ENCODE measurements at places on chromosomes 16 and 17.

GRCh38 chr17:28370744-28371103 lies 617 bp upstream of the VTN start:
- DNase-seq = no peak

DNA sequence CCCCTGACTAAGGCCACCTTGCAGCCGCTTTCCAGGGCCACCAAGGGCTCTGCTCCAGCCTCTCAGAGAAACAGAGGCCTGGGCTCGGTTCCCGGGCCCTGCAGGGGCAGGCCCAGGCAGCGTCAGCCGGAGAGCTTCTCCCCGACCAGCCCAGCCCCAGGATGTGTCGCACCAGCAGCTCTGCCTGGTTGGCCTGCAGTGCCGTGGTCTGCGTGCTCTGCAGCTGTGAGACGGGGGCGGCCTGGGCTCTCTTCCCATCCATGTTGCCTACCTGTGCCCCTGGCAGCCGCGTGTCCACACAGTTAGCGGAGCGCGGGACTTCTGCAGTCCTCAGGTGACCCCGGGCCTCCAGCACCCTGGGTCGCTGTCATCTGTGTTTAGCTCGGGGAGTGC lies 4.8 kb downstream of the IGFALS start:
- DNase-seq = no peak

DNA sequence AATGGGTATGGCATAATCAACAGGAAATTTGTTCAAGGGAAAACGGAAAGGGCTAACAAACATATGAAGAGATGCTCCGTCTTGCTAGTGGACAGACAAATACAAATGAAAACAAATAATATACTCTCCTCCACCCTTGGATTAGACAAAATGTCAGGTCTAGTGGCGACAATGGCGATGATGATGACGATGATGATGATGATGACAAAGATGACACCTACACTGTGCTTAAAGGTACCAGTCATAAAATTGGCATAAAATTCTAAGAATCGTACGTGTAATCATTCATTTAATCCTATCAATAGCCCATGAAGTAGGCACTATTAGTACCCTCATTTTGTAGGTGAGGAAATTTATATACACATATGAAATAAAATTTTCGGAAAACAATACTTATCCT lies 174.6 kb downstream of the PMP22 start:
- DNase-seq = no peak

DNA sequence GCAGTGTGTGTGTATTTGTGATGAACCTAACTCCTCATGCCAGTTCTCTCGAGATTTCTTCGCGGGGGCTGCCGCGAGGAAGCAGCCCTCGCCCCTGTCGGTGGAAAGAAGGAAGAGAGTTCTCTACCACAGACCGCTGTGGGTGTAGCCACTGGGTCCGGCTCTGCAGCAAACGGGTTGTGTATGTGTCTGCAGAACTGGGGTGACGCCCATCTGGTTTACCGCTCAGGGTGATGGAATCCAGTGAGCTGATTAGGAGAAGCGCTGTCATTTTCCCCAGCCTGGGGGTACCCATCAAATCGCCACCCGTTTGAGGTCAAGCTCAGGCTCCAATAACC lies 7.7 kb downstream of the CORO6 start:
- DNase-seq = peak; percentile 49

DNA sequence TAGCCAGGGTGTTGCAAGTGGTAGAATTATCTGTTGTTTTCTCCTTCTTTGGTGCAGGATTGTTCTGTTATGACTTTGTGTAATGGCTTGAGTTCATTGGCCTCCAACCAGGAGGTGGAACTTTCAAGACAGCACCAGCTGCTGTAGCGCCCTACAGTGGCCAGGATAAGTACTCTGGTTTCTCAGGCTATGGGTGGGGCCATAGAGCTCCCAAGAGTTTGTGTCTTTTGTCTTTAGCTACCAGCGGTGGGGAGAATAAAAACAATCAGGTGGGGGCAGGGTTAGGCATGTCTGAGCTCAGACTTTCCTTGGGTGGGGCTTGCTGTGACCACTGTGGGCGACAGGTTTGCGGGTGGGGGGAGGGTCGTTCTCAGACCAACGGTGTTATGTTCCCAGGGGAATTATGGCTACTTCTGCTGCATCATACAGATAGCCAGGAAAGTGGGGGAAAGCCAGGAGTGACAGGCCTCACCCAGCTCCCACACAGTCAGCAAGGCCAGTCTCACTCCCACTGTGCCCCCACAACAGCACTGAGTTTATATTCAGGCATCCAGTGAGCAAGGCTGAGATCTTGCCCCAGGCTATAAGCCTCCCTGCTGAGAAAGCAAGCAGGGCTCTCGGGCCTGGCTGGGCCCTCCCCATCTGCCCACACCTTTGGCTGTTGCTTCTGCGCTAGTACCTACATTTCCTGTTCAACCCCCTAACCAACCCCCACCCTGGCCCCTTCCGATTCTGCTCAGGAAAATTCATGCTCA lies 15.4 kb downstream of the ABCA10 start:
- no peak for DNase-seq

- DNase-seq = peak; percentile 97
These were observed 13.8 kb downstream of the CORO7 start for GRCh38 chr16:4402439-4403132.

DNA sequence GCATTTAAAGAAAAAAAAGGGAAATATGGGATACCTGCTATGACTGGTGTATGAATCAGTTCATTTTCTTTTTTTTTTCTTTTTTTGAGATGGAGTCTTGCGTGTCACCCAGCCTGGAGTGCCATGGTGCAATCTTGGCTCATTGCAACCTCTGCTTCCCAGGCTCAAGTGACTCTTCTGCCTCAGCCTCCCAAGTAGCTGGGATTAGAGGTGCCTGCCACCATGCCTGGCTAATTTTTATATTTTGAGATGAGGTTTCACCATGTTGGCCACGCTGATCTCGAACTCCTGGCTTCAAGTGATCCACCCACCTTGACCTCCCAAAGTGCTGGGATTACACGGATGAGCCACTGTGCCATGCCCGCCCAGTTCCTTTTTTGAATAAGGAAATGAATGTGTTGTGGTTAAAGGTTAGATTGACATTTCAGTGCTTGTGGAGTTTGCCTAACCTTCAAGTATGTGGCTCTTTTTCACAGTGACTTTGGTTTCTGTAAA lies 7.7 kb downstream of the HAPSTR1 start:
- peak; percentile 16 for DNase-seq

DNA sequence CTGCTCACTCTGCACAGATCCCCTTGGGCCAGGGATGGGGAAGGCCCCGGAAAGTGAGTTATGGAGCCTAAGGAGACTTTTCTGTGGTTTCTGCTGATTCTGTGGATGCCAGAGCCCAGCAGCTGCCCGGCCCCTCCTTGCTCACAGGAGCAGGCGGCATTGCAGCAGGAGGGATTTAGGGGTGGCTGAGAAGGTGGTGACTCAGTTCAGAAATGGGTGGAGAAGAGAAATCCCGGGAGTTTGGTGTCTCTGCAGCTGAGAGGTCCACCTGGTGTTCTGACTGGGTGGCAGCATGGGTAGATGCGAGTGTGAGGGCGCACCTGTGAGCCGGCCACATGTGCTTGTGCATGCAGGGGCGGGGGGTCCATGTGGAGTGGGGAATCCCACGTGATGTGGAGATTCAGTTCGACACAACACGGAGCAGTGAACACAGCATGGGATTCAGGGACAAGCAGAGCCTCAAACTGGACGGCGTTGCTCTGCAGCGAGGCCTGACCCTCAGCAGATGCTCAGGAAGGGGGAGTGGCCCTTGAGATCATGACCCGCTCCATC lies 16.0 kb upstream of the SPPL2C start:
- DNase-seq = no peak

GRCh38 chr17:9974448-9975381 lies 69.6 kb upstream of the RCVRN start:
- no peak for DNase-seq

DNA sequence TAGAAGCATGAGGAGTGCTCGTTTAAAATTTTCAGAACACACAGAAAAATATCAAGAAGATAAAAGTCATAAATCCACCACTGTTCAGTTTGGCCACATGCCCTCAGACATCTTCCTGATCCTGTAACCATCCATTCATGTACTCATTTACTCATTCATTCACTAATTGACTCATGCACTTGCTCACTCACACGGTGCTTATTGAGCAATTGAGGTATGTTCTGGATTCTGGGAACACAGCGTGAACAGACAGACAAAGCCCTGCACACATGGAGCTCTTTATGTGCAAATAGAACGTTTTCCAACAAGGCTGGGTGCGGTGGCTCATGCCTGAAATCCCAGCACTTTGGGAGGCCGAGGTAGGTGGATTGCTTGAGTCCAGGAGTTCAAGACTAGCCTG lies 10.2 kb upstream of the NATD1 start:
- no peak for DNase-seq

- no peak for DNase-seq
These were observed 18.9 kb downstream of the TVP23A start for GRCh38 chr16:10799736-10800135.

DNA sequence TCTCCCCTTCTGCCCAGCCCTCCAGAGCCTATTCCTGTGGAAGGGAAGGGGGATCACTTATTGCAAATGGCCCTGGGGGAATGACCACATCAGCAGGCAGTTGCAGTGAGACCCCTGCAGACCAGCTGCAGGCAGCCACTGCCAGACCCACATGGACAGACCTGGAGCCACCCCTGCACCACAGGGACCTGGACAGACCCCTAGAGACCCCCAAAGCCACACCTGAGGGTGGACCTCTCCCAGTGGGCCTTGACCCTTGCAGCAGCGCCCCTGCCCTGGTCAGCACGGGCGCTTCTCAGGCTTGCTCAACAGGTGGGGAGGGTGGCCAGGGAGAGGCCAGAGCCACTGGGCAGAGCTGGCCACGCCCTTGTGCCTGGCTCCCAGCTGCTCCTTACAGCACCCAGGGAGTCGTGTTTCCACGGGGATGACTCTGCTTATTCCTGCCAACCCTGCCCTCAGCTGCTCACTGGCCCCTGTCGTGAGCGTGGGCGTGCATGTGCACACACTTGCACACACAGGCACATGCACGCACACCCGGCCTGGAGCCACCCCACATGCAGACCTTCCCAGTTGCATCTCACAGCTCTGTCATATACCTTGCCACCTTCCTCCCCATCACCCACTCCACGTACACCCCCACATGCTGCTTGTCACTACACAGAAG lies 1.3 kb upstream of the SCN4A start:
- DNase-seq = no peak

DNA sequence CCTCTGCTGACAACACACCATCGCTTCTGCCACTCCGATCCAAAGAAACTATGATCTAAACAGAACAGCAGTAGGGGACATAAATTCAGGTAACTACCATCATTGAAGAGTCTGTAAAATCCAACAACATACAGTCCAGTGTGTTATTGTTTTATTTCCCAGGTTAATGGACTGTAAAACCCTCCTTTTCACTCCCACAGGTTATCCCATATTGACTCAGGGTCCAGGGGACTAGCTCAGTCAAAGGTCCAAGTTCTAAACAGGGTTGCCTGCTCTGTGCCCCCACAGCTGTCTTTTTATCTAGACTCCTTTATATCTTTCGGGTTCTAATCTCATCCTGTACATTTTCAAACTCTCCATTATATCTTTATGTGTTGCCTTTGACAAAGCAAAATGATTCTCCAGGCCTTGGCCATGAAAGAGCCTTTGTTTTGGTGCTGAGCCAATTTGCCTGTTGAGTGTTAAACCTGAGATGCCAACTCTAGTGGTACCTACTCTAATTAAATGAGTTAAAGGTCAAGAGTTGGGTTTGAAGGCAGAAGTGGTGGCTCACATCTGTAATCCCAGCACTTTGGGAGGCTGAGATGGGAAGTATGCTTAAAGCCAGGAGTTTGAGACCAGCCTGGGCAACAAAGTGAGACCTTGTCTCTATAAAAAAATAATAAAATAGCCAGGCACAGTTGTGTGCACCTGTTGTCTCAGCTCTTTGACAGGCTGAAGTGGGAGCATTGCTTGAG lies 80.5 kb downstream of the SNX11 start:
- DNase-seq = no peak

- DNase-seq = no peak
These were observed 27.1 kb upstream of the LASP1NB start for GRCh38 chr17:38898291-38898679.

DNA sequence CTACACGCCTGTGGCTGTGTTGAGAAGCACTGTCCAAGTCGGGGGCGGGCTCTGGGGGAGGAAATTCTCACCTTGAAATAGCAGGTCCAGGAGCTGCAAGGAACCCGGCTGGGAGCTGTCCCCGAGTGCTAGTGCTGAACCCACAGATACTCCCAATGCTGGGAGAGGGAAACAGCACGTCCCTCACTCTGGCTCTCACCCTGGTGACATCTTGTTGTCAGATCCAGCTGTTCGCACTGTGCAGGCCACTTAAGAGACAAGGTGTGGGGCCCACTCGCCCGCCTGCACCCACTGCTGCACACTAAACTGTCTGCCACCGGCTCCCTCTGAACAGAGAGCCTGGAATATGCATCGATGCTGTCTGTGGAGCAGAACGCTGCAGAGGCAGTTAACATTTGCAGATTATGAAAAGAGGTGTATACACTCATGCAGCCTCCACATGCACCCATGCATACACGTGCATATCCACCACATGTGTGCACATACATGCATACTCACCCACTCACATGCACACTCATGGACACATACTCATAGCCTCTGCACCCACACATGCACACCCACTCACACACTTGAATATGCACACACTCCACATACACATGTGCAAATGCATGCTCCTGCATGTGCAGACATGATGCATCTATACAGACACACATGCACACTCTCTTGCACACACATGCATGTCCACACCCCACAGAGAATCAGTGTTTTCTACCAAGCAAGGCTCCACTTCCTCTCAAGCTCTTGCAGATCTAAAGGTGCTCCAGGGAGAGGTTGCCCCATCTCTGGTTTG lies 42.0 kb downstream of the MGAT5B start:
- DNase-seq = peak; percentile 54

DNA sequence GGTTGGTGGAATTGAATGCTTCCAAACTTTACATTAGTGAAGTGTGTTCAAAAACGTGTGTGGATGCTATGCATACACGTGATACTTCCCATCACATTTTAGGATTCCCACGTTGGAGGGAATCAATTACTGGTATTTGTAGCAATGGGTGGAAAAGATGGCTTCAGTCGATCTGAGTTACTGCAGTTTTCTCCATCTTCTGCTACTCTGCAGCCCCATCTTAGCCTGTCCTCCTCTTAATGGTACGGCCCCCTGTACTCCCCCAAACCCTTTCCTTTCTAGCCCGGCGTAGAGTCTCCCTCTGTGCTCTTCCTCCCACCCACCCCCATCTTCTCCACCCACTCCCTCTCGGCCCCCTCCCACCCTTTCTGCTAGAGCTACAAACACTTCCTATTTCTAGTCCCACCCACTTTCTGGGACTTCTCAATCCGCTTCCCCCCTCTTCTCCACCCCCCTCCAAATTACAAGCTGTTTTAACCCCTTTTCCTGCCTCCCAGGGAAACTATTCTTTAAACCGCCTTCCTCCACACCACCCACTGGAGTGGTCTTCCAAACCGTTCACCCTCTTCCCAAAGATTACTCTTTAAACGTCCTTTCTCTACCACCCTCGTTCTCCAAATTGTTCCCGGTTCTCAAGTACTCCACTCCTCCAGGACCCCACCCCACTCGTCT lies 1.1 kb downstream of the CHTF8 start:
- DNase-seq = no peak

- peak; percentile 44 for DNase-seq
These were observed 3.6 kb upstream of the HROB start for GRCh38 chr17:44137891-44138709.
